ENCODE measurements at places on chromosomes 3 and 15. TPM values are rescaled to one million over a fixed set of nuclear protein-coding genes. Genes with fewer than 3 reads are reported as not detected.

The ROBO1 gene
- total RNA-seq = 104 TPM

The C3orf49 gene
- total RNA-seq = not detected

The HTR3E gene
- total RNA-seq = not detected

The GATM gene
- total RNA-seq = 0.17 TPM

The ZNF860 gene
- total RNA-seq = under 0.01 TPM

The MEX3B gene
- total RNA-seq = 8.1 TPM

The CHAC1 gene
- total RNA-seq = 33.1 TPM

The GOLGA6L10 gene
- total RNA-seq = 0.26 TPM

The IL16 gene
- 5.0 TPM for total RNA-seq

The NANOGP8 gene
- not detected for total RNA-seq

The CTXN2 gene
- not detected for total RNA-seq

The TGM5 gene
- not detected for total RNA-seq

The XCR1 gene
- total RNA-seq = under 0.01 TPM

The SNAPC5 gene
- 28.6 TPM for total RNA-seq

The EMC7 gene
- 47.7 TPM for total RNA-seq

The AADACL2 gene
- under 0.01 TPM for total RNA-seq

The MLF1 gene
- total RNA-seq = 11.8 TPM

The CPNE4 gene
- not detected for total RNA-seq

The SCAANT1 gene
- 1.7 TPM for total RNA-seq

The HRH1 gene
- total RNA-seq = 30.6 TPM

The FSTL1 gene
- total RNA-seq = 309 TPM

Data from fibroblast of lung (primary cell).